ENCODE measurements at places on chromosomes 5 and 9. TPM values are rescaled to one million over a fixed set of nuclear protein-coding genes. Genes with fewer than 3 reads are reported as not detected.

NME5 gene
- not detected for total RNA-seq

RNF14 gene
- 29.2 TPM for total RNA-seq

DNA sequence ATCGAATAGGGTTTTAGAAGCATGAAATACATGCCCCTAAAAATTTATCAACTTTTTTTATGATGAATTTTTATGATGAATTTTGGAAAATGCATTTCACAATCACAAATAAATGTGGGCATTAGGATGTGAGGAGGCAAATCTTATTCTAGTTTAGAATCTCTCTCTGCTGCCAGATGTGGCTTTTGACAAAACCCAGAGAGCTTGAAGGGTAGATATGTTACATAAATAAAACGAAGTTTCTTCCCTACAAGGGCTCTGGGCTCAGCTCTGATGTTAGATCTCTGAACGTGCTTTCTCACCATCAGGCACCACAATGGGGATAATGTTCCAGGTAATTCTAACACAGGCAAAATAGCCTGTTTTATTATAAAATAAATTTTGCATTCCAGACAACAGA lies 102.3 kb upstream of the ADAMTSL1 start:
- no peak for DNase-seq

GRCh38 chr5:179699616-179700237 lies 960 bp downstream of the CANX start:
- DNase-seq, result peak; percentile 48

DNA sequence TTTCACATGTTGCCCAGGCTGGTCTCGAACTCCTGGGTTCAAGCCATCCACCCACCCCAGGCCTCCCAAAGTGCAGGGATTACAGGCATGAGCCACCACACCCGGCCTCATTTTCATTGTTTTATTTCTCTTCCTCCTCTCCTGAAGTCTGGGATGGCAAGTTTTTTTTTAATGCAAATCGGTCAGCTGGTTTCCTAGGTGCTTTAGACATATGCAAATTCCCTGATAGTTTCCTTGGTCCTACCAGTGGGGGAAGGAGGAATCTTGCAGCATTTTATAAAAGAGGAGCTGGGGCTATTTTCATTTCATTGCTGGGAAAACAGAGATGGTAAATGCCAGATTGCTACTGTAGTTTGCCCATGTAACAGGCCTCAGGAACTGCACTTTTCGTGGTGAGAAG lies 179.4 kb downstream of the ACTL7B start:
- DNase-seq, result no peak
